ENCODE measurements at places on chromosomes 16 and 17.

GRCh38 chr17:5557485-5557884 lies 26.8 kb downstream of the NLRP1 start:
- no peak for DNase-seq

DNA sequence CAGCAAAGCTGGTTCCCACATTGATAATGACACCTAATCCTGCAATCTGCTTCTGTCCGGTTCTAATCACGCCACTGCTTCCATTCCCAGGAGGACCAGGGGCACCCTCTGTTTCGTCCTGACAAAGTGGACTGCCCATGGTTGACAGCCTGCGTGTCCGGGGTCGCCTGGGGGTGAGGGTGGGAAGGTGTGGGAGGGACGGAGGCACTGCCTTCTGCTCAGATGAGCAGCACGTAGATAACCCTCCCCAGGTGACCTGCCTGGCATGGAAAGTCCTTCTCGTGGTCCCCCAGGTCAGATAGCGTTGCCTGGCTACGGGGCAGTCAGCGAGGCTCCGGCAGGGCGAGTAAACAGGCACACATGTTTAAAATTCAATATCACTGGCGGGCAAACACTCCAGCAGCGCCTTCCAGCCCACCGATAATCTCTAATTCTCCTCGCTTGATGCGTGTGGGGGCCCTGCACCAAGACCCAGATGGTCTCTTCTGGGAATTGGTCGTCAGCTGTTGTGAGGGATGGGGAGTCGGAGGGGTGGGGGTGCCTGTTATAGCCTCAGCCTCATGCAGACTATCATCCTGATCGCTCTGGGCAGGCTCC lies 132.2 kb downstream of the RAP1GAP2 start:
- no peak for DNase-seq

- DNase-seq: no peak
These were observed 392.5 kb downstream of the HS3ST3B1 start for GRCh38 chr17:14693382-14693781.

DNA sequence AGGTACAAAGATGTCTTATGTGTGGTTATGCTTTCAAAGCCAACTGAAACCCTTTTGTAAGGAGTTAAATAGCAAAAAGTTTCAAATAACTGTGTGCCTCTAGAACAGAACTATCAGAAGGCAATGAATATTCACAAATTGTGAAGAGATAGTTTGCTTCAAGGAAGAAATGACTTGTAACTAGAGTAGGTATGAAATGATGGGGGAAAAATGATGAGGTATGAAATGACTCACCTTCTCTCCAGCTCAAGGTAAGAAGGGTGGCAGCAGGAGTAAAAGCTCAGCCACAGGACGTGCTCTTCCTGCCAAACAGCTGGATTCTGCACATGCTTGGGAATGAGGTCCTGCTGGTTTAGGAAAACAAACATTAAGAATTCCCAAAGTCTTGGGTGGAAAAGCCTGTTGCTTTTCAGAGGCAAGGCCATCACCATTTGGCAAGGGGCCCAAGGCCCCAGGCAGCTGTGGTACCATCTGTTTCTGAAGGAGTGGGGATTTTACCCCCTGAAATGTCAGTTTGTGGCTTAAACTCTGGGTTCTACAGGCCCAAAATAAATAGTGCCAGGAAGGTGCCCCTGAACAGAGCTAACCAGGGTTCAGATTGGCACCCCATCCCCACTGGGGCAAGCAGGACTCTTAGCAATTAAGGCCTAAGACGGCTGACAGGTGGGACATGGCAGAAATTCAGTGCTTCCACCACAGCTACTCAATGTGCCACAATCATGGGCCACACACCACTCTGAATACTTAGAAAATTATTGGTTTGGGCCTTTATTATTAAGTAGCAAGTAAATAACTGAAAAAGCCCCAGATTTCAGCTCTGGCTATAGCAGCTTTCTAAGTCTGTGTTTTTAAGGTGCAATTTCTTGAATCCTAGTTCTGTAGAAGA lies 13.3 kb downstream of the HERPUD1 start:
- DNase-seq: no peak

- no peak for DNase-seq
These were observed 144.4 kb downstream of the HAPSTR1 start for GRCh38 chr16:9235867-9236266.

DNA sequence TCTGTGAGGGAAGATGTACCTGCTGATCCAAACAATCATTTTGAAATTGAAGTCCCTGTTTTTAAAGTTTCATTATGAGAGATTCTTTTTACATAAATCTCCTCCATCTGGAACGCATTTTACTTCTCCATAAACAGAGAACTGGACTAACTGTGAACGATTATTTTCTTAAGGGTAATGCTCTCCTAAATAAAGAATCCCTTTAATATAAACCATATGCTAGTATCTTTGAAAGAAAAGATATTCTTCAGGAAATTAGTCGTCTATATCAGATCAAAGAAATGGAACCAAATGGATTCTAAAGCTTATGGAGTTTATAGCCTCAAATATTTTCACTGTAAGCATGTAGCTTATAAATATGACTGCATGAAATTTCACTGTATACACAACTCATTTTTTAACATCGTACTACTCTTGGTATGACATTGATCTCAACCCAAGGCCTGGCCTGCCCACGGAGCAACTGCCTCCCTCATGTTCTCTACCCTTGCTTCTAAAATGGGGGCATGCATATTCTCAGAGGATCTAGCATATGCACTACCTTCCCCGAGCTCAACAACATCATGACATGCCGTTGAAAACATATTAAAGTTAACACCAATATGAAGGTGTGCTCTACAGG lies 66.4 kb downstream of the MYH10 start:
- no peak for DNase-seq

DNA sequence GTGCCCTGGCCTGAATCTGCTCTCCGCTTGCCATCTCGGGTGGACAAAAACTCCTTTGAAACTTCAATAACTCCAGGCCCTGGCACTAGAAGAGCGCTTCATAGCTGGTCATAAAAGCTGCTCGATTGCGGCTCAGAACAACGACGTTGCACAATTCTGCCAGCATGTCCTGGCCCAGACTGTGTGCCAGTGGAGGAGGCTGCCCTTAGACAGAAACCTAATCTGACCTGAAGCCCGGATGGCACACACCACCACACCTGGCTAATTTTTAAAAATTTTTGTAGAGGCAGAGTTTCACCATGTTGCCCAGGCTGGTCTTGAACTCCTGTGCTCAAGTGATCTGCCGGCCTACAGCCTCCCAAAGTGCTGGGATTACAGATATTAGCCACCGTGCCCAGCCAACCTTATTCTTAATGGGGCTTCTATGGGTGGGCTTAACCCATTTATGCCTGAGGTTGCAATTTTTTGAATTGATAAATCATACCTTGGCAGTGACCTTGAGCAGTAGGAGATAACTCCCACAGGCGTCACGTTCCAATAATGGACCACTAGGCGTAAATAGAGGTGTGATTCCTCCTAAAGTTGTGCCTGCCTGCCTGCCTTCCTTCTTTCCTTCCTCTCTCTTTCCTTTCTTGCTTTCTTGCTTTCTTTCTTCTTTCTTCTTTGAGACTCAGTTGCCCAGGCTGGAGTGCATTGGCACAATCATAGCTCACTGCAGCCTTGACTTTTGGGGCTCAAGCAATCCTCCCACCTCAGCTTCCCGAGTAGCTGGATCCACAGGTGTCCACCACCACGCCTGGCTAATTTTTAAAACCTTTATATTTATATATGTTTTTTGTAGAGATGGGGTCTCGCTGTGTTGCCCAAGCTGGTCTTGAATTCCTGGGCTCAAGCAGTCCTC lies 1.1 kb upstream of the PPL start:
- no peak for DNase-seq

- no peak for DNase-seq
These were observed at the start of gene PABPN1L for GRCh38 chr16:88866151-88866920. Gene PABPN1L (minus strand): TSS chr16:88866660. CDS start chr16:88866606, 54 bp downstream.

GRCh38 chr16:57624044-57624688 lies 4.3 kb upstream of the ADGRG1 start:
- no peak for DNase-seq

- no peak for DNase-seq
These were observed 36.6 kb downstream of the ARHGAP23 start for GRCh38 chr17:38464723-38465390.

GRCh38 chr16:2194166-2194834 lies 2.1 kb downstream of the CASKIN1 start:
- DNase-seq: no peak

- no peak for DNase-seq
These were observed 52.3 kb downstream of the RPTOR start for GRCh38 chr17:80596760-80597608.

DNA sequence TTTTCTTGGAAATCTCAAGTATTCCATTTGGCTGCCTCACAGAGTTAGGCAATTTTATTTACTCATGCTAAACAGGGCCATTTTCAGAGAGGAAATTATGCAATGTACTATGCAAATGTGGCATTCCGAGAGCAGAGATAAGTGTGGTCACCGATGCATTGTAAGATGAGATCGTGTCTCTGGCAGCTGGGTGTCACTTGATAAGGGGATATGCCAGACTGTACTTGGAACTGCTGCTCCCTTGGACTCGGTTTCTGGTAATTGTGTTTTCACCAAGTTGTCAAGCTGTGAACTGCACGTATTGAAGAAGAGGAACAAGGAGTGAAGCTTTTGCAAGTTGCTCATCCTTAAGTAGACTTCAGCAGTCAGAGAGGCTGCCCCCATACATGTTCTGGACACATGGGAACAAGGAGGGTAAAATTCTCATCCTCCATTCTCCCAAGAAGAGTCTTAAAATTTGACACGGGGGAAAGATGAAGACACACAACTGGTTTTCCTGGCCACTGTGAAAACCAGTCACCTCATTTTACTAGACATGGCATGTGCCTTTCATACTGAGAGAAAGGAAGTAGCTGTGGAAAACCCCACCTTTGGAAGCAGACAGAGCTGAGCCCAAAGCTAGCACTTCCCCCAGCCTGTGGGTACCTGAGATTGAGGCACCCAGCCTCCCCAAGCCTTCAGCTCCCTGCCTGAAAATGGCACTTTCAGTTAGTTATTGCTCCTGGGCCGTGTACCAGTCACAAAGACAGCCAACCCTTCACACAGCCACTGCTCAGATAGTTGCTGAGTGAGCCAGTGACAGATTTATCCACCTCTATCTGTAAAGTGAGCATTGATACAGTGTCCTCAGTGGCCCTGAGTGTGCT lies 150.7 kb downstream of the SOCS1 start:
- DNase-seq: no peak

DNA sequence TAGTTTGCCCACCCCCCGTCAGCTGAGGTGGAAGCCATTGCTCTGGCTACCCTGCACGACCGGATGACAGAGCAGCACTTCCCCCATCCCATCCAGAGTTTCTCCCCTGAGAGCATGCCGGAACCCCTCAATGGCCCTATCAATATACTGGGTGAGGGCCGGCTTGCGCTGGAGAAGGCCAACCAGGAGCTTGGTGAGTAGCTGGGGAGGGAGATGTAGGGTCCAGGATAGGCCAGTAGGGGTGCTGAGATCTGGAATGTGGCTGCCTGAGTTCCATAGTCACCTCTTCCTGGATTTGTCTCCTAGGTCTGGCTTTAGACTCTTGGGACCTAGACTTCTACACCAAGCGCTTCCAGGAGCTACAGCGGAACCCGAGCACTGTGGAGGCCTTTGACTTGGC lies 6.4 kb downstream of the PFAS start:
- no peak for DNase-seq

- DNase-seq: no peak
These were observed 5.5 kb downstream of the CCDC182 start for GRCh38 chr17:57739402-57740234.

DNA sequence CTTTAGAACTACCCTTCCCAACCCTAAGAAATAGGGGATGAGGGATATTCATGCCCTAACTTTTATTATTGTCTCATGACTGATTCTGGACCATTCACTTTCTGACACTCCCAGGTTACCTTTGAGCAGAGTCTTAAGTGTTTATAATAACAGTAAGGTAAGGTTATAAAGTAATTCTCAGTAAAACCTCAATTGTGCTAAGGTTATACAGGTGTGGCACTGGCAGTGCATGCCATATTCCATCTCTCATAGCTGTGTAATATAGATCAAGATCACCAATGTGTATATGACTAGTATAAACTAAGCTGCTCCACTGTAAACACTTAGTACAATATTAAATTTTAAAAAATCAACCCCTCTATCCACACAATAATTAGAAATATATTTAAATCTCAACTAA lies 89.1 kb downstream of the KCNJ2 start:
- no peak for DNase-seq

- no peak for DNase-seq
These were observed 168.6 kb downstream of the FTO start for GRCh38 chr16:53872248-53873221.

DNA sequence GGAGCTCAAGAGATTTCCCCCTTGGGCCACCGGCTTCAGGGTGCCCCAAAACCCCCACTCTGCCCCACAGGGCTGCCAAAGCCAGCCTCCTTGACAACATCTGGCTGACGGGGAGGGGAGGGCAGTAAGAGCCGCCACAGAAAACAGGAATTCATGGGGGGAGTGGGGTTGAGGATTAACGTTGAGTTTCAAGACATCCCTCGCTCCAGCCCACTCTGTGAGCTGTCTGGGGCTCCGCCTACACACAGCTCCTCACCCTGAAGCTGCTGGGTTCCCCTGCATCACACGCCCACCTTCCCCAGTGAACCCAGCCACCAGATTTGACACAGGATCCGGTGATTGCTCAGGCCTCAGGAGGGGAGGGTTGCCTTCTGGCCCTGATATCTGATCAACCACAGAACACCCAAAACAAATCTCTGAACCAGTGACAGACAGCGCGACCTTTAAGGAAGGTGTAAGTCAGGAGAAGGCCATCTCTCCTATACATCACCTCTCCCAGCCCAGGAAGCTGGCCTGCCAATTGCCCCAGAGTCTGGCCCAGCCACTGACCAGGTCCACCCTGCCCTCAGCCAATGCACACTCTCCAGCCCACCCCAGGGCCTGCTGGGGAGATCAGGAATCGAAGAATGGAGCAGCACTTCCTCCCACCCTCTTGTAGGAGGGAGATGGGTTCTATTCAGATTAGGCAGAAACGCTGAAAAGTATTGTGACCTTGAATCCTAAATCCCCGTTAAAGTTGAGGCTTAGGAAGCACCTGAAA lies 132.1 kb downstream of the CLEC16A start:
- DNase-seq: no peak

GRCh38 chr17:82912484-82913089 lies 72.8 kb upstream of the ZNF750 start:
- no peak for DNase-seq

DNA sequence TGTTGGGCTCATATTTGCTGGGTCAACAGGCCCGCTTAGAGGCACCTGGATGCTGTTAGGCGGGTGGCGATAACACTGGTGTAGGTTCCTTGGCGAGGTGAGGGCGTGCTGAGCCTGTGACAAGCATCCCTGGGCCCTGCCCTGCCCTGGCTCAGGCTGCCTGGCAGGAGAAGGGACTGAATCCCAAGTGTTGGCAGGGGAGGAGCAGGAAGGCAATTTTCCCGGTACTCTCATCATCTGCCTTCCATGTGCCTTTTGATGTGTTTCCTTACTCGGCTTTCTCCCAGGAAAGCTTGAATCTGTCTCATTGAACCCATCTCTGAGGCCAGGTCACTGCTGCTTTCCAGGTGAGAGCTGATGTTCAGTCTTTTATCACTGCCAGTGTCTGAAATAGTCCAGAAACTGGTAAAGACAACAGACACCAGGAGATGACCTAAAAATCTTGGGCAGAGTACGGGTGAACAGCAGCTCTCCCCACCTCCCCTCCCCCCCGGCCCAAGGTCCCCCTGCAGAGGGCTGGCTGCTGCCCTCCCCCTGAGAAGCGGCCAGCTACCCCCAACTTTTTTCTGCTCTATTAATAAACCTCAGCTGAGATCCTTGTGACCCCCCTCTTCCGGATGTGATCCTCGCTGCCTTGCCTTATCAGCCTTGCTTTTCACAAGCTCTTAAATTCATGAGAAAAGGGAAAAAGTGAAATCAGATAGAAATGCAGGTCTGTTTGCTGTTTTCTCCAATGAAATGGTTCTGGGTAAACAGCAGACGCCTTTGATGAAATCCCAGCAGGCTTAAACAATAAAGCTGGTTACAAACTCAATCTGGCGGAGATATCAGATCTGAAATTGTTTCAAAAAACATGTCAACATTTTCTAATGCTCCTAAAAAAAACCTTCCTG lies 29.0 kb downstream of the RTN4RL1 start:
- no peak for DNase-seq
